ENCODE measurements at places on chromosomes 7 and 10. TPM values are rescaled to one million over a fixed set of nuclear protein-coding genes. Genes with fewer than 3 reads are reported as not detected.

The WDFY4 gene
- 3.4 TPM for polyA plus RNA-seq

The ETV1 gene
- 80.5 TPM for polyA plus RNA-seq

GRCh38 chr10:114538181-114538906 lies 119.7 kb downstream of the ABLIM1 start:
- no peak for DNase-seq

GRCh38 chr10:33279811-33280602 lies 54.5 kb downstream of the NRP1 start:
- DNase-seq, result no peak

DNA sequence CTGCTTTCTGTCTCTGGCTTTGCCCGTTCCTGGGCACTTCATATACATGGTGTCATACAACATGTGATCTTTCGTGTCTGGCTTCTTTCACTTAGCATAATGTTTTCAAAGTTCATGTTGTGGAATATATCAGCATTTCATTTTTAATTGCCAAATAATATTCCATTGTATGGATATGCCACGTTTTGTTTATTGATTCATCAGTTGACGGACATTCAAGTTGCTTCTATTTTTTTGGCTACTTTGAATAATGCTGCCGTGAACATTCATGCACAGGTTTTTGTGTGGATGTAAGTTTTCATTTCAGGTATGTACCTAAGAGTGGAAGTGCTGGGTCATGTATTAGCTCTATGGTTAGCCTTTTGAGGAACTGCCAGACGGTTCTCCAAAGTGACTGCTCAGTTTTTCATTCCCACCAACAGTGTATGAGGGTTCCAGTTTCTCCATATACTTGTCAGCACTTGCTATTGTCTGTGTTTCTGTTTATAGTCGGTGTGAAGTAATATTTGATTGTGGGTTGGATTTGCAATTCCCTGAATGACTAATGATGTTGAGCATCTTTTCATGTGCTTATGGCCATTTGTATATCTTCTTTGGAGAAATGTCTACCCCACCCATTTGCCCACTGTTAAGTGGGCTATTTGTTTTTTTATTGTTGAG lies 401.4 kb upstream of the GALNT17 start:
- no peak for DNase-seq

- DNase-seq, result no peak
Measured at GRCh38 chr7:143305423-143306070, 10.4 kb upstream of the CLCN1 start.
